Activated CD8-positive, alpha-beta memory T cell treated with anti-CD3 and anti-CD28 coated beads for 1 hour (primary cell): ENCODE measurements at places on chromosomes 6 and 20.

GRCh38 chr20:39885975-39886649 lies 802.9 kb downstream of the MAFB start:
- no peak for DNase-seq

GRCh38 chr6:111406200-111406721 lies 76.8 kb downstream of the REV3L start:
- DNase-seq, result no peak

DNA sequence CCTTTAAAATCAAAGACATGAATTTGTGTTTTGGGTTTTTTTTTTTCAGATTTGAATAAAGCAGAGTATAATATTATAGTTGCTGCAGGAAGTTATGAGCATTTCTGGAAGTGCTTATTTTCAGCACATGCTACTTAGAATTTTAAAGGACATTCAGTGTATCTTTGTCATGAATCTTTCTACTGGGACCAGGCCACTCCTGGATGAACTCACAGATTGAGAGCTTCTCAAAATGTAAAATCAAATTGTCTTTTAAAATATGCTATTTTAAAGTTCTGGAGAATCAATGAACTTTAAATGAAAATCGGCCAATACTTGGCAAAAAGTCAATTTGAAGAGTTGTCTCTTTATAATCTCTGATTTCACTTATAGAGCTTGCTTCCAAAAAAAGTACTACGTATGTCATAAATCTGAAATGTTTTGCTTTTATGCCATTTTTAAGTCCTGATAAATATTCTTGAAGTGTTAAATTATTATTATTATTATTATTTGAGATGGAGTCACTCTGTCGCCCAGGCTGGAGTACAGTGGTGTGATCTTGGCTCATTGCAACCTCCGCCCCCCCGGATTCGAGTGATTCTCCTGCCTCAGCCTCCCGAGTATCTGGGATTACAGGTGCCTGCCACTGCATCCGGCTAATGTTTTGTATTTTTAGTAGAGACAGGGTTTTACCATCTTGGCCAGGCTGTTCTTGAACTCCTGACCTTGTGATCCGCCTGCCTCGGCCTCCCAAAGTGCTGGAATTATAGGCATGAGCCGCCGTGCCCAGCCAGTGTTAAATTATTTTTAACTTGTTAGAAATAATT lies 175.7 kb upstream of the AKAP12 start:
- DNase-seq, result no peak

GRCh38 chr20:34017610-34018009 lies 23.9 kb downstream of the RALY start:
- DNase-seq, result no peak

- no peak for DNase-seq
Observed at GRCh38 chr20:25600632-25601031, 15.3 kb upstream of the NINL start.

DNA sequence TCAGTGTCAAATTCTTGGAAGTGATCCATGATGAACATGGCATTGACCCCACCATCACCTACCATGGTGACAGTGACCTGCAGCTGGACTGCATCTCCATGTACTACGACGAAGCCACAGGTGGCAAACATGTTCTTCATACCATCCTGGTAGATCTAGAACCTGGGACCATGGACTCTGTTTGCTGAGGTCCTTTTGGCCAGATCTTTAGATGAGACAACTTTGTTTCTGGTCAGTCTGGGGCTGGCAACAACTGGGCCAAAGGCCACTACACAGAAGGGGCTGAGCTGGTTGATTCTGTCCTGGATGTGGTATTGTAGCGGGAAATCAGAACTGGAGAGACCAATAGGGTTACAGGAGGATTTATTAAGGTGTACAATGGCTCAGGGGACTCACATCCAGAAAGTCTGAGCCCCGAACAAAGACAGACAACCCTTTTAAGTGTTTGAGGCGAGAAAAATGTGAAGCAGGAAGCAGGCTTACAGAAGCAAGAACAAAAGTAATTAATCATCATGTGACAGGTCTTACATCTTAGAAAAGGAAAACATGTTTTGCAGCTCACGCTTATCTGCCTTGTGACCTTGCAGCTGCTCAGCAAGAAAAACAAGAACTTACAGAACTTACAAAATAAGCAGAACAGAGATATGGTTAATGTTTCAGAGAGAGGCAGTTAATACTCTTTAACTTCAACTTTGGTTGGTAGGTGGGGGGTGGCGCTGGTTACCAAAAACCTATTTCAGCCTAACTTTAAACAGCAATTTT lies 58.8 kb upstream of the MOCS1 start:
- DNase-seq, result no peak

- no peak for DNase-seq
Observed at GRCh38 chr6:12467706-12468670, 177.8 kb downstream of the EDN1 start.

GRCh38 chr6:136566007-136566487 lies 15.8 kb upstream of the MAP7 start:
- no peak for DNase-seq

- DNase-seq, result no peak
Observed at GRCh38 chr6:17730078-17730704, 23.5 kb upstream of the NUP153 start.

GRCh38 chr6:37456126-37456525 lies 23.1 kb downstream of the CMTR1 start:
- no peak for DNase-seq

DNA sequence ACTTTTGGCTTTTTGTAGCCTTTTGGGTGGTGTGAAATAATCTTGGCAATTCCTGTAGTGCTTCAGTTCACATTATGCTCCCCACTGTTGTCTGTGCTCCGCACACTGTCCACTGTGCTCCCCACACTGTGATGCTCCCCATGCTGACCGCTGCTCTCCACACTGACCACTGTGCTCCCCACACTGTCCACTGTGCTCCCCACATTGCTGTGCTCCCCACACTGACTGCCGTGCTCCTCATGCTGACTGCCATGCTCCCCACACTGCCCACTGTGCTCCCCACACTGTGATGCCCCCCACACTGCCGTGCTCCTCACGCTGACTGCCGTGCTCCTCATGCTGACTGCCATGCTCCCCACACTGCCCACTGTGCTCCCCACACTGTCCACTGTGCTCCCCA lies 118.9 kb downstream of the PACRG start:
- no peak for DNase-seq

DNA sequence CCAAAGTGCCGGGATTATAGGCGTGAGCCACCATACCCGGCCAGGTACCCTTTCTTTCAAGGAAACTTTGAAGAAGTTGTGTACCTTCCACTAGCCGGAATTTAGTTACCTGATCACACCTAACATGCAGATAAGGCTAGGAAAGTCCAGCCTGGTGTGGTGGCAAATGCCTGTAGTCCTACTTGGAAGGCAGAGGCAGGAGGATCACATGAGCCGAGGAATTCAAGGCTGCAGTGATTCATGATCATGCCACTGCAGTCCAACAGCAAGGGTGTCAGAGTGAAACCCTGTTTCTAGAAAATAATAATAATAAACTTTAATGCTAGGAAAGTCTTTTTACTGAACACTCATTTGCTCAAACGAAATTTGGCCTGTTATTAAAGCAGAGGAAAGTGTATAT lies 21.0 kb downstream of the NFYA start:
- DNase-seq, result no peak

GRCh38 chr6:138538390-138539031 lies 39.2 kb upstream of the NHSL1 start:
- DNase-seq, result no peak

DNA sequence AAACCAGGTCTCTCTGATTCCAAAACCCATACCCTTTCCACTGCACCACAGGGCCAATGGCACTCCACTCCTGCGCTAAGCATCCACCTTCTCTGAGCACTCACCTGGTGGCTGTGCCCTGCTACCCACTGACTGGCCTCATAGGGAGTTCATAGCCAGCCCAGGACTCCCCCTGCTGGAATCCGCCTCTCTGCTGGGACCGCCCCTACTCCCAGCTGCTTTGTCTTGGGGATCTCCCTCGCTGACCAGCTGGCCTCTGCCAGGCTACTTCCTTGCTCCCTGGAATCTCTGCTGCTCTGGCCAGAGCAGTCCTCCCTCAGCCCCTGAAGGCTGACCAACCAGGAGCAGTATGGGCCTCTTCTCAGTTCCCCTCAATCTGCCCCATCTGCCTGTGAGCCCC lies 129.7 kb downstream of the FAXC start:
- DNase-seq, result no peak

GRCh38 chr20:43372051-43372450 lies 85.6 kb upstream of the SRSF6 start:
- DNase-seq, result no peak

GRCh38 chr6:135693811-135694370 lies 157.6 kb upstream of the PDE7B start:
- no peak for DNase-seq

DNA sequence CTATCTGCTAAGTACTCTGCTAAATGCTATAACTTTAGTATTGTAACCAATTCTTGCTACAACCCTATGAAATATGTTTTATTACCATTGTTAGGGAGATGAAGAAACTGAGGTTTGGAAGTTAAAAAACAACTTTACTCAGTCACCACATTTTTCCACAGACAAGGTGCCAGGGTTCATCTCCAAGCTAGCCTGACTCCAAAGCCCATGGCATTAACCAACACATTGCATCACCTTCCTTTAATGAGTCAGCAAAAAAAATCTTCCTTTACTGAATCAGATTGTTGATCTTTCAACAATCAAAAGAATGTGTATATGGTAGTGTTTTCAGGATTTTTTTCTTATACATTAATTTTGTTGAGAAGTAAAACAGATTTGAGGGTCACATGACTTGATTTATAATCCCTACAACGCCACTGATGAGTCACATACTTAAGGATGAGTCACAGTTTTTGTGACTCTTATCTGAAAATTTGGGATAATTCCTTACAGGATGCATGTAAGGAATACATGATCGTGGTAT lies 41.5 kb downstream of the MAN1A1 start:
- no peak for DNase-seq

DNA sequence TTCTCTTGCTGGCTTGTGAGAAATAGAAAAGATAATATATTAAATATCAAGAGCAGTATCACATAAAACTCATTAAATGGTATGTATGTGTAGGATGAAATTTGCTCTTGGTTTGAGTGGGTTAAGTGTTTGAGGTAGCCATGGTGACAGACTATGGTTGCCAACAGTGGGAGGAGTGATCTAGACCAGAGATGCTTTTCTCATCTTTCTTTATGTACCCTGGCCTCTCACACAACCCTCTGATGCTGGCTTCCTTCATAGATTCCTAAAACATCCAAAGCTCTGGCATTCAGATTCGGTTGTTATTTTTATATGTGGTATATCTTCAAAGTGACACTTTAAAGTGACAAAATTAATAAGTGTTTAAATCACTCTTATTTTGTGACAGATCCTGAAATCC lies 9.0 kb upstream of the MLIP start:
- DNase-seq, result no peak

GRCh38 chr6:32738126-32738525 lies 3.1 kb upstream of the HLA-DQA2 start:
- DNase-seq, result no peak

- no peak for DNase-seq
Observed at GRCh38 chr6:91013511-91013910, 426.6 kb upstream of the MAP3K7 start.

DNA sequence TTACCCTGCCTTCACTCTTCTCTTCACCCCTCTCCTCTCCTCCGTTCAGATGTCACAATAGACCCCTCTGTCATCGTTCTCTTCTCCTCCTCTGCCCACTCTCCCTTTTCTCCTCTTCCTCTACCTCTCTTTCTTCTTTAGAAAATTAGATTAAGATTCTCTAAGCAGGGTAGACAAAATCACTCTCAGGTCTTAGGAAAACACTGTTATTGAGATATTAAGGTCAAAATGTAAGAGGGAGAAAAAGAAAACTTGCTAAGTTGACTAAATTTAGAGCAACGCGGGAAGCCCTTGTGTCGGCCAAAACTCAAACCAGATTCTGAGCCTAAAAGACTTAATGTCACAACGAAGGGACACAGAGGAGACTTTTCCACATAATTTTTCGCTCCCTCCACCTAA lies 22.1 kb upstream of the ZNF184 start:
- no peak for DNase-seq

DNA sequence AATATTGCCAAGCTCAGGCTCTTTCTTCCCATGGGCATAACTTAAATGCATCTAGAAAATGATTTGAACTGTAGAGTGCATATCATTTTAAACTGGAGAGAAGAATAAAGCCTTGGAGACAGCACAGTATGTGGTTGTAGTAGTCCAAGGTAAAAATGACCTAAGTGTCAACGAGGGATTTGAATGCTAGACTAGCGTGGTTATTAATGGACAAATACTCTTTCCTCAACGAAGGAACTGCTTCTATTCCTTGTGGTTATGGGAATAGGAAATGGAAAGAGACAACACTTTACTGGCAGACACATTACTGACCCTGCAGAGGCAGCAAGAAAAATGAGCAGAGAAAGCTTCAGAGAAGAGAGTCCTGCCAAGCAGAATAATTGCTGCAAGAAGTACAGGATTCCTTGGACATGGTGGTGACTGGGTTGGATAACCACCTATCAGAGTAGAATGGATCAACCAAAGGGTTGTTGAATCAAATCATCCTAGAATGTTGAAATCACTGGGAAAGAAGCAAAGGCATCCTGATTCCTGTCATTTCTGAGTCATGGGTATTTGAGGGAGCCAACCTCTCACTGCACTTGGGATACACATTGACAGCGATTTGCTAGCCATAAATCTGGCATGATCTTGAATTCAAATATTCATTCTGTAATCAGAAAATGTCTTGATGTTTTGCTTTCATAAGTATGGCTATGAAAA lies 258.1 kb upstream of the EPHA7 start:
- DNase-seq, result no peak

DNA sequence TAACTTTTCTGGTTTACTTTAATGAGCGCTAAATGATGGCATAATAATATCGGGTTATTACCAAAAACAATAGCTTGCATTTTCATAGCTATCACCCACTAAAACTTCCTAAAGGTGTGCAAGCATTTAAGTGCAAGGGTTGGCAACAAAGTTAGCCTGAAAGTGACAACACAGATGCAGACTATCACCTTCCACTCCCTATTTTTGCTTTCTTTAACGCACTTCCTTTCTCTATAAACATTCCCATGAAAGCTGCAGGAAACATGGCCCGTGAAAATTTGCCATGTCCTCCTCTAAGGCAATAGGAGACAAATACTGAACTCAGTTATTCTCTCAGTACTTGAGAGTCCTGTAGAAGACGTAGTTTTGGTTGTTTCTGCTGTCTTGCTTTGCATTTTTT lies 2.7 kb downstream of the MYCT1 start:
- no peak for DNase-seq

DNA sequence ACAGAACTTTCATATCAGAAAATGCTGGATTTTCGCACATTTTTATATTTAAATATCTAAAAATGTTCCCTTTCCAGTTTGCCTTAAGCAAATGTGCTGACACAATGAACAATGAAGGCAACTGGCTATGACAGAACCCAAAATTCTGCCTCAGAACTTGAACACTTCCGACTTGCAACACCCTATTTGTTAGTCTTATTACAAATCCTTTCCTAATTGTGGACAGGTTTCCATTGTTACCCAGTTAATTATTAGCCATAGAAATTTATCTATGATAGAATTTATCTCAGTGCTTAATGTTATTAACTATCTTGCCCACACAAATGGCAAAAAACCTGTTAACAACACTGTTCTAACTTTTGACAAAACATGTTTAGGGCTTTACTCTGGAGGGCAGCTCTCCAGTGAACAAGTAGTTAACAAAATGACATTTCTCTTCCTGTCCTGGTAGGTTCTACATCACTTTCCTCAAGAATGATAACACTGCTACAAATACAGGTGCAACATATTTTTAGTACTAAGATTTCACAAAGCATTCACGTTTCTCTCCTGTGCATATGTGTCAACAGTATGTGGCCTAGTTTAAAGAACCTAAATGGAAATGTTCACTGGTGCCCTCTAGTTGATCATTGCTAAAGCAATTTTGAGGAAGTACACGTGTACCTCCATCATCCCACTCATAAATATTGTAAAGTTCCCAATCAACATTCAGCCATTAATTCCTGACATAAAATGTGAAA lies 58.4 kb downstream of the HIVEP2 start:
- DNase-seq, result no peak
